ENCODE measurements at places on chromosomes 4 and X.

DNA sequence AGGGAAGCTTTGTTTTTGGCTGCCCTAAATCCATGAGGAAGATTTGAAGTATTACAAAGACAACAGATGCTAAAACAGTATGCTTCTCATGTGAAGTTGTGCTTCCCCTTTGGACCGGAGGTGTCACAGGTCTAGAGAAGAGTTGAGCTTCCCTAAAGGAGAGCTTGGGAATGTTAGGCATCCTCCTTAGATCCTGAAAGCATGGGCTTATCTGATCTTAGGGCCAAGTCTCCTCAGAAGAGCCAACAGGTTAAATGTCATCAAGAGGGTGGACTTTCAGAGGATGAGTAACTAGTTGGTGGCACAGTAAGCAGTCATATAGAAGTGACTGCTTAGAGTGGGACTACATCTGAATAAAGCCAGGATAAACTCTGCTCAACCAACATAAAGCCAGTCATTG lies 205.4 kb downstream of the RPA4 start:
- DNase-seq = no peak

DNA sequence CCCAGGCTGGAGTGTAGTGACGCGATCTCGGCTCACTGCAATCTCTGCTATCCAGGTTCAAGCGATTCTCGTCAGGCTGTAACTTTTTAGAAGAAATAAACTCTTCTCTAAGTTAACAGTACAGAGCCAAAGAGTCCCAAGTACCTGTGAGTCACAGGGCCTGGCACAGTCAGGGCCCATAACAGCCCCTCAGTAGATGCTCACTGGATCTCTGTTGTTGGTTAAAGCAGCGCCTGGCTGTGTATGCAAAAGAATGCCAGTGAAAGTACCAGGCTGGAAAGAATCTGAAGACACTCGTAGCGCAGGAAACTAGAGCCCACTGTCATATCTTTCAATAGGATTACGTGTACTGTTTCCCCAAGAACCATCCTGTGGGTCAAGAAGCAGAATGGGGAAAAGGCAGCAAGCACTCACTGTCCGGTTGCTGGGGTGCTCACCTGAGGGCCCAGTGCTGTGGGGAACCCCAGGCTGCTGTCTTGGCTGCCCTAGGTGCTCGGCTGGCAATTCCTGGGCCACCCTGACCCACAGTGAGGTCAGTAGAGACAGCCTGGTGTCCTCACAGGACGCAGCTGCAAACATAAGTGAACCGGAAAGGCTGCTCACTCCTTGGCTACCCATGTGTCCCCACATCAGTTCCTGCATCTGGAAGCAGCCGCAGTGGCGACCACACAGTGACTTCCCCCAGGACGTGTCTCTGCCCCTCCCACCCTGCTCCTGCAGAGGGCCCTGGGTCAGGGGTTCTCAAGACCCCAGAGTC lies 3.1 kb upstream of the SLBP start:
- DNase-seq = no peak

- DNase-seq = no peak
These were observed 10.1 kb upstream of the ADH1A start for GRCh38 chr4:99300934-99301333.

DNA sequence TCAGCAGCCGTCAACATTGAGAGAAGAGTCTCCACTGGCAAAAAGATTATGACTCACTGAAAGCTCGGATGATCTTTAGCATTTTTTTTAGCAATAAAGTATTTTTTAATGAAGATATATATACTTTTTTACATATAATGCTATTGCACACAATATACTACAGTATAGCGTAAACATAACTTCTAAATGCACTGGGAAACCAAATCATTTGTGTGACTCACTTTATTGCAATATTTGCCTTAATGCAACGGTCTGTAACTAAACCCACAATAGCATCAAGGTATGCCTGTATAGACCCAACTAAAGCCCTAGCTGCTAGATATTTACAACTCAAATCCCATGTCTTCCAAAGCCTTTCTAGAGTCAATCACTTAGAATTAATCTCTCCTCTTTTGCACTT lies 52.3 kb upstream of the EDNRA start:
- no peak for DNase-seq

DNA sequence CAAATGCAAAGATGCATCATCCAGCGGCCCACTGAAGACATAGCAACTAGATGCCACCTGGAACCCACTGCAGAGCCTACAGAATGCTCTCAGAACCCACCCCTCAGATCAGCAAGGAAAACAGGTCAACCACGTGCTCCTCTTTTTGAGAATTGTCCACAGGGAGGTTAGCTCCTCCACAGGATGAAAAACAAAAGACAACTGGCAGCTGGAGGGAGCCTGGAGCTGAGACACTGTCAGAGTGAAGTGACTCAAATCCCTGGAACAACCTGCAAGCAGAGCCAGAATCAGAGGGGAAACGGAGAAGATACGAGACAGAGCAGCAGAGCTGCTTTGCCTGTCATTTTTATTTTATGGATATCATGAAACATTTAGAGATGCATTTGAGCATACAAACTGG lies 277.6 kb downstream of the GASK1B start:
- DNase-seq = no peak

DNA sequence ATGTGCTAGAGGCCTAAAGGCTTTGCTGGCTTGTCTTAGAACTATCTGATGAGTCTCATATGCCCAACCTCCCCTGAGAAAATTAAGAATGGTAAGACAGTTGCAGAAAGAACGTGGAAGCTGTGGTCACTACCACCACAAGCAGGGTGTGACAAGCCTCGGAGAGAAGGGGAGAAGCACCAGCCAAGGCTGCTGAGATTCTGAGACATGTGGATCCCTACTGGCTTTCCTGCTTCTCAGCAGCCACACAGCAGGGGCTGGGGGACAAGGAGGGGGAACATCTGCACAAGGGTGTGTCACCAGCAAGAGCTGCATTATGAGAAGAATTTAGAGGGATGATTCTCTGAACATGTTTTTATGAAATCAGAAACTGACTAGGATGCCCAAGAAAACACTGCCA lies 19.4 kb downstream of the TAPT1 start:
- DNase-seq = no peak

- no peak for DNase-seq
These were observed 301.2 kb upstream of the PPARGC1A start for GRCh38 chr4:24190761-24191695.

- no peak for DNase-seq
These were observed 83.7 kb downstream of the PSAPL1 start for GRCh38 chr4:7351014-7351413.

DNA sequence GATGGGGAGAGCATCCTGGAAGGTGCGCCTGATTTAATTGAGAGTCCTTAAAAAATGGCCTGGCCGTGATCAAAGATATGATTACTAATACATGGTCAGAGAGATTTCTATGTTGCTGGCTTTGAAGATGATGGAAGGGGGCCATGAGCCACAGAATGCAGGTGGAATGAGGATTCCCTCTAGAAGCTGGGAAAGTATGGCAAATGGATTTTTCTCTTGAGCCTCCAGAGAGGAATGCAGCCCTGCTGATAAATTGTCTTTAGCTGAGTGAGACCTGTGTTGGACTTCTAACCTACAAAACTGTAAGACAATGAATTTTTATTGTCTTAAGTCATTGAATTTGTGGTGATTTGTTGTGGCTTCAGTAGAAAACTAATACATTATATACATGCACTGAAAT lies 7.7 kb downstream of the NUDT9 start:
- DNase-seq = no peak

DNA sequence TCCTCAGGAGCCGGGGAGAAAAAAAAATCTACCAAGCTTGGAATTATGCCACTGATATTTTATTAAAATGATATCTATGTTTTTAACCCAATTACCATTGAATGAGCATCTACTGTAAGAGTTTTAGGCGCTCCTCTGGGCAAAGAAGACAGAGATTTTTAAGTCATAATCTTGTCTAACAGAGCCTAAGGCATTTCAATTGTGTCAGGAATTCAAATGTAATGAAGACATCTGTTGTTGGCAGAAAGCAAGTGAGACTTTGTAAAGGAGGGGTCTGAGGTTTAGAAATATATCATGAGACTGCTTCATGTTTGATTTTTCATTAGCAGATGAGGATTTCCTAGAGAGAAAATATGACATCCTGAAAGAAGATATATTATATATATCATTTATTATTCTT lies 1158.1 kb downstream of the FSTL5 start:
- DNase-seq = no peak

DNA sequence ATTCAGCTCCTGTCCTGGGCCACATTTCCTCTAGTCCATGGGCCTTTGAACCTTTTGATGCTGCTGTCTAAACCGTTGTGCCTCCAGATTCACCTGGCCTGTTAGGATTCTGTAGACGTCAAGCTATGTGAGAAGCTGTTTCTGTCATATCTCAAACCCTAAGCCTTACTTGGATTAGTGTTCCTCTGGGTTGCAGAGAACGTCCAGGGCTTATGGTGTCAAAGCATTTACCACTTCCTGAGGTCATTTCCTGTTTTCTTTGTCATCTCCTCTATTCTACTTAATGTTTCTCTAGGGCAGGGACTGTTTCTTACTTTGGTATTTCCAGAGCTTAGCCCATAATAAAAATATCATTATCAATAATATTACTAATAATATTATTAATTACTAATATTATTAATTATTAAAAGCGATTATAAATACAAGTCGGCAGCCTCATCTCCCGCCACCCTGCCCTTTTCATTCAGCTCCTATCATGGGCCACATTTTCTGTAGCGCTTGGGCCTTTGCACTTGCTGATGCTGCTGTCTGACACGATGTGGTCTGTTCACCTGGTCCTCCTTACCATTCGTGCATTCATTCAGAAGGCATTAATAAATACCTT lies 19.1 kb downstream of the PRIMPOL start:
- DNase-seq = peak; percentile 33

DNA sequence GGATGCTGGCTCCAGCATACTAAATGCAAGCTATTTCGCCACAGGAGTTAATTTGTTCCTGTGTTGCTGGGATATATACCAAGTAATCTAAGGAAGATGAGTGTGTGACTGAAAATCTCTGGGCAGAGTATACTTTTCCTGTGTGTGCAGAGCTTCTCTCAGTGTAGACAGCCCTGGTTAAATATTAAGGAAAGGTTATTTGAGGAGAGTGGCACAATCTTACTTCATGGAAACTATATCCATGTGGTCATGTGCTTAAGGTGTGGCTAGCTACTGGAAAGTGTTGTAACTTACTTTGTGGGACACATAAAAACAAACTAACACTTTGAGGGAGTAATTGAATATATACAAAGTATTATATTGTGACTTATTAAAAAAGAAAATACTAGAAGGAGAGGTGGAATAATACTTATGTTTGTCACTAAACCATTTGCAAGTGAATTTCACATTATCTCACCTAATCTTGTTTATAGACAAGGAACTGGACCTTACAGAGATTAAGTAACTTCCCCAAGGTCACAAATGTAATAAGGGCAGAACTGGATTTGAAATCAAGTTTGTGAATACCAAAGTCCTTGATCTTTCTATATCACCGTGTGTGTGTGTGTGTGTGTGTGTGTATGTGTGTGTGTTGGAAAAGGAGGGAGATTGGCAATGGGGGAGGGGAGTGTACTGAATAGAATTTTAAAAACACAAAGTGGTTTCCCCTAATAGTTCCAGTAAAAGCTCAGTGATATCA lies 408.2 kb upstream of the NR3C2 start:
- no peak for DNase-seq

- DNase-seq = no peak
These were observed 26.1 kb downstream of the TKTL2 start for GRCh38 chr4:163447481-163447880.

DNA sequence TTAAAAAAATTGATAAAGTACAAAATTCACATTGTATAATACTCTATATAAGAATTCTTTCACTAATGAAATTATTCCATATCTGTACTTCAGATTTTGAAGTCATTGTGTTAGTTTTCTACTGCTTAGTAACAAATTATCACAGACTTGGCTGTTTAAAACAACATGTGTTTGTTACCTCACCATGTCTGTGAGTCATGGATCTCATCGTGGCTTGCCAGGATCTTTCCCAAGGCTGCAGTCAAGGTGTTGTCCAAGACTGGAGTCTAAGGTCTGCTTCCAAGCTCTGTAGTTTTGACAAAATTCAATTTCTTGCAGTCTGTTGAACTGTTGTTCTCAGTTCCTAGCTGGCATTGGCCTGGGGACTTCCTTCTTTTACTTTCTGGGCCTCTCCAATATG lies 1286.9 kb downstream of the ADGRL3 start:
- DNase-seq = no peak

- DNase-seq = no peak
These were observed 176.1 kb downstream of the MSL3 start for GRCh38 chrX:11934089-11934488.

DNA sequence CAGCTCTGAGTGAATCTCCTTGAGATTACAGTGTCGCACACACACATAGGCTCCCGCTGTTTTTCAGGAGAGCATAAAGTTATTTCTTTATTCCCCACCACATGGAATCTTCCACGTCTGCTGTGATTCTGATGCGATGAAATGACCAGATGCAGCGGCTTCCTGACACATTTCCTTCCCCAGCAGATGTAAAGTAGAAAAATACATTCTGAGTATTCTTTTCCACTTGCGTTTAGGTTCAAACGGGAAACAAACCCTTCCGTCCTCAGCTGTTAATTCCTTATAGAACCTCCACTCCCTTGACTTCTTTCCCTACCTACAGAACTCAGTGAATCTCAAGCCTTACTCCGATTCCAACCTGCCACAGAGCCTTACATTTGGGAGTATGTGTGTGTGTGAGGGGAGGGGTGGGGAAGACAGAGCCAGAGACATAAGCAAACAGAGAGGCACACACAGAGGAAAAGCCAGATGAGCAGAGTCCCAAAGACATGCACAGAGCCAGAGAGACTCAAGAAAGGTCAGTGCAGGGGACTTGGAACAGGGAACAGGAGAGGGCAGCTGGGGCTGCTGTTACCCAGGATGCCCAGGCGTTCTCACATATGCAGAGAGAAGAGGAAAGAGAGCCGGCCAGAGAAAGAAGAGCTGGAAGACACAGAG lies 47.3 kb downstream of the SETD7 start:
- no peak for DNase-seq

DNA sequence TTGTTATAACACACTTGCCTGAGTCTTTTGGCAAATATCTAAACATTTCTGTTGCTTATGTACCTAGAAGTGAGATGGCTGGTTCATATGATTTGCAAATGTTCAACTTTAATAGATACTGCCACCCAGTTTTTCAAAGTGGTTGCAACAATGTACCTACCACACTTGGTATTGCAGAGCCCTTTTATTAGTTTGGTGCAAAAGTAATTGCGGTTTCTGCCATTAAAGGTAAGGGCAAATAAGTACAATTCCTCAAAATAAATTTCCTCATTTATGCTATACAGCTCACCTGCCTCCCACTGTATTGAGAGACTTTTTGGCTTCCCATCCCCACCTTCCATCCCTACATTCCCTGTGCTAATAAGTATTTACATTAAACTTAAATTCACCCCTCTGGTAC lies 47.7 kb upstream of the COL25A1 start:
- no peak for DNase-seq

DNA sequence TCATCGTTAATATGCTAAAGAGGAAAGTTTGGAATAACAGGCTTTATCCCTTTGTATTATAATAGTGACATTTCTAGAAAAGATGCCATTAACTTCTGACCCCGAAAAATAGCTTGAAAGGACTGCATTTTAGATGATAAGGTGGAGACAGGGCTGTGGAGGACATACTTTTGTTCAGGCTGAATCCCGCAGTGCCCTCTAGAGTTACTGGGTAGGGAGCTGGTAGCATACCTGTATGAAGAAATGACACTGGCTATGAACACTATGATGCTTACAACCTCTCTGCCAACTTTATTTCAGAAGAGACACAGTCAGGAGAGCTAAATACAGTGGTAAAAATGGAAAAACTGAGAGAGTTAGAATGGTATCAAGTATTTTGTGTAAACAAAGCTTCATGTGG lies 8.1 kb downstream of the IL1RAPL1 start:
- DNase-seq = no peak

- DNase-seq = no peak
These were observed 152.3 kb downstream of the AMELX start for GRCh38 chrX:11445540-11445939.

GRCh38 chr4:139562067-139562684 lies 6.2 kb upstream of the SETD7 start:
- DNase-seq = no peak

All from CD4-positive, alpha-beta T cell treated with Interleukin-2 at 100 ng/mL for 4 hours (primary cell).